ENCODE measurements at places on chromosomes 16 and 17.

DNA sequence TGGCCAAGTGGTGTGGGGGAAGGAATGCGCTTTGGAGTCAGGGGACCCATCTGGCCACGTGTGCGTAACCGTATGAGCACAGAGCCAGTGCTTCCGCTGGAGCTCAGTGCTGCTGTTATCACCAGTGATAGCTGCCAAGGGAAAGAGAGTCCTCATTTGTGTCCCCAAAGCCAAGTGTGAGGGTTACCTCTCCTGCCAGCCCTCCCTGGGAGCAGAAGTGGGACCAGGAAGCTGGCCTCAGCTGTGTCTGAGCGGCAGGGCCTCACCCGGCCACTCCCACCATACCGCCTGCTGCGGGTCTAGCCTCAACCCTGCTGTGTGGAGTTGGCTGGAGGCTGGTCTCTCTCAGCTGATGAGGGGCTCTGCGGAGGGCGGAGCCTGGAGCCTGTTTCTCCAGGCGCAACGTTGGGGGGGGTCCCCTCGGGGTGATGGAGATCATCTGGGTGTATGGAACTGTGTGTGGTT is 44.5 kb downstream of the MEAK7 start:
- no peak for DNase-seq

DNA sequence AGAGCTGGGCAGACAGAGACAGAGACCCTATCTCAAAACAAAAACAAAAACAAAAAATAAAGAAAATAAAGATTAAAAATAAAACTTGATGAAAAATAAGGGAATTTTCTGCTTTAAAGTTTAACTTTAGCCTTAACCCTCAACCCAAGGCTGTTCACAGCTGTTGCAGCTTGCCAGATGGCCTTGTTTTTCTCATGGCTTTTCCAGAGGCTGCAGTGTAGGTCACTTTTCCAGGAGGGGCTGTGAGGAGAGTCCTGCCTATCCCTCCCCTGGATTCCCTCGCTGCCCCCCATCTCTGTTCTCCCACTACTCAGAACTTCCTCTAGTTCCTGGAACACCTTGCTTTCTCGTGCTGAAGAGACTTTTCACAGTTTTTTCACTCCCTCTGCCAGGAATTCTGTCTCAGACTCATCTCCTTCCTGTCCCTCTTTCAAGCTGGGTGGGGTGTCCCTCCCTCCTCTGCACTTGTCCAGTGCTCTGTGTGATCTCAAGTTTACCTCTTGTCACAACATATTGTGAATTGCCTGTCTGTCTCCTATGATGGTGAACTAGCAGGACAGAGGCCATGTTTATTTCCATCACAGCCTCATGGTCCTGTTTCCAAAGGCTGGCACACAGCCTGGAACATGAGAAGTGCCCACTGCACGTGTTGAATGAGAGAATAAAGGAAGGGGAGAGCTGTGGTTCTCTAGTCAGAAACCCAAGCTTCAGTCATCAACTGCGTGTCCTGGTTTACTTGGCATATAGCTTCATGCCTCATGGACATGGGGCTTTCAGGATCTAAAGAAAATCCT is 69.9 kb upstream of the MSI2 start:
- DNase-seq = no peak

GRCh38 chr16:79509211-79509631 is 91.3 kb downstream of the MAF start:
- no peak for DNase-seq

DNA sequence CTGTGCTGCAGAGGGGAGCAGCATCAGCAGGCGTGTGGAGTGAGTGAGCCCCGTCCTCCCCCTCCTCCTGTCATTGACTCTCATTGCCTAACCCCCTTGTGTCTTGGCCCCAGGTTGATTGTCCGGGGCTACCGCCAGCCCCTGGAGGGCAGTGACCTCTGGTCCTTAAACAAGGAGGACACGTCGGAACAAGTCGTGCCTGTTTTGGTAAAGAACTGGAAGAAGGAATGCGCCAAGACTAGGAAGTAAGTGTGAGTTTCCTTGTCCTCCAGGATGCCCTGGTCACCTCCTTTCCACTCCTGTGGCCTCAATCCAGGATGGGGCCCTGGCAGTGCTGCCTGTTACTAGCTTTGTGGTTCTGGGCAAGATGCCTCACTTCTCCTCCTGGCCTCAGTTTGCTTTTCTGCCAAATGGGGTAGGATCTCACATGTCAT is 87.0 kb downstream of the ABCC1 start:
- DNase-seq = no peak

DNA sequence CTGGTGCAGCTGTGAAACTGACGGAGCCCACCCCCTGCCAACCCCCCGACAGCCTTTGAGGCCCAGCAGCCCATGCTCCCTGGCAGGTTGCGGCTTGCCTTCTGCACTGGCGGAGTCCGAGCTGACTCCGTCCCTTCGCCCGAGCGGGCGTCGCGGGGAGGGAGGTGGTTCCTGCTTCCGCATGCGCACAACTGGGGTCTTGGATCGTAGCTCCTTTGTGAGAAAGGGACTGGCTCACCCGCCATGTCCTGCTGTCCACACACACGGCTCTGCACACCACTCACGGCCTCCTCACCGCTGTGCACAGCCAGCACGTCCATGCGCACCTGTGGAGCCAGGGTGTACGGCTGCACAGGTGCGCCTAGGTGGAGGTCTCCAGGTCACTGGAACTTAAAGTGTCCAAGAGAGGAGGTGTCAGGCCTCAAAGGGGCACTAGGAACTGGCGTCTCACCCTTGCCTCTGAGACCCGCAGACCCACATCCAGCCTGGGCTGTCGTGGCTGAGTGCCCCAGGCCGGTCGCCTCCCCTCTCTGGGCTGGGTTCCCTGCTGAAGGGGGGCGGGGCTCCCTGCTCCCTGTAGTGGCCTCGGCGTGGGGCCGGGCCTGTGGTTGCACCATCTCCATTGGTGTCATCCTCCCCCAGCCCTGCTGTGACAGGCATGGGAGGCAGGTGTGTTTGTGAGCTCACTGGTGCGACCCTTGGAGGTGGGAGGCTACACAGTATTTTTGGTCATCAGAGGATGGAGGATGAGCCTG is 45.3 kb downstream of the JPH3 start:
- DNase-seq = no peak

DNA sequence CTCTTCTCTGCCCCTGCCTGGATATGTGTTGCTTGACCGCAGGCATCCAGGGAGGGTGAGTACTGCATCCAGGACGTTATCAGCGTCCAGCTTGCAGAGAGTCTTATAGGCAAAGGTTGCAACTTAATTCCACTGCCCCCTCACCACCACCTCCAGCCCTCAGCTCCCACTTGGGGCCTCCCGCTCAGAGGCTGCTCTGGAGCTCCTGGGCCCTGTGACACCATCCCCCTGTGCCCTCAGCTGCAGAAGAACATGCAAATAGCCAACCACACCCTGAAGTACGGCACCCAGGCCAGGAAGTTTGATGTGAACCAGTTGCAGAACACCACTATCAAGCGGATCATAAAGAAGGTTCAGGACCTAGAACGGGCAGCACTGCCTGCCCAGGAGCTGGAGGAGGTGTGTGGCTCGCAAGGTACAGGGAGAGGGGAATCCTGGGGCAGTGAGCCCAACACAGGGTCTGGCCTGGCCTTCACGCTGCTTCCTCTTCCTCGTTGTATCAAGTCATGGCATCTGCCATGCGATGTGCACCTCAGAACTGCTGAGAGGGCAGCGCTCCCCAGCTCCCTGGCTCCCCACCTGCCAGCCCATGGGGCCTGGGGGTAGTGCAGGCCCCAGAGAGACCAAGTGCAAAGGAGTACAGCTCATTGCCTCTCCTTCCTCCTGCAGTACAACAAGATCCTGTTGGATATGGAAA is 9.6 kb downstream of the ACE start:
- no peak for DNase-seq

DNA sequence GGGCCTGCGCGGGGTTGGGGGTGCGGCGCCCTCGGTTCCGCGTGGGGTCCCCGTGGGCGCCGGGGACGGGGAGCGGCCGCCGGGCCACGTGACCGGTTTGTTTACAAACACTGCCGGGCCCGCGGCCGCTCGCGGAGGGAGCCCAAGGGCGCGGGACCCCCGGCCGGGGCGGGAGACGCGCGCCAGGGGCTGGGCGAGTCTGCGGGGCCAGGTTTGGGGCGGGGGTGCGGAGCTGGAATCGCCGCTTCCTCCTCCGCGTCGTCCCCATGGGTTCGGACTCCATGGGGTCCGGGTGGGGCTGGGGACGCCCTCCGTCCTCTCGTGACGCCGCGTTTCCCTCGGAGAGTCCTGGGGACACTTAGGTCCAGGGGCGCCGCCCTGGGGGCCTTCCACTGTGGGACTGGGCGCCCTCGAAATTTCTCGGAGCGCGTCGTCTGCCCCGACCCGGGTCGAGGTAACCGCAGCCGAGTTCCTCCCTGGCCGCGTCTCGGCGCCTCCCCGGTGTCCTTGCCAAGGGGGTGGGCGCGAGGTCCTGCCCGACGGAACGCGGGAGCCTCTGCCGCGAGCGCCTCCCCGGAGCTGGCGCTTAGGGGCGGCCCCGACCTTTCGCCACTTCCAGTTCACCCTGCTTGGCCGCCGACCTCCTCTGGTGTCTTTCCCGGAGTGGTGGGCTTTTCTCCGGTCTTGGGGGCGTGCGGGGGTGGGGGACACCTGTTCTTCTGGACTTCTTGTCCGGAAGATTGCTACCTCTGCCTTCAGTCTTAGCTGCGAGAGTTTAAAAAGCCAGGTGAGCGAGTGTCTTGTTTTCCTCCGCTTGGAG is 684 bp downstream of the YPEL2 start:
- DNase-seq = no peak

DNA sequence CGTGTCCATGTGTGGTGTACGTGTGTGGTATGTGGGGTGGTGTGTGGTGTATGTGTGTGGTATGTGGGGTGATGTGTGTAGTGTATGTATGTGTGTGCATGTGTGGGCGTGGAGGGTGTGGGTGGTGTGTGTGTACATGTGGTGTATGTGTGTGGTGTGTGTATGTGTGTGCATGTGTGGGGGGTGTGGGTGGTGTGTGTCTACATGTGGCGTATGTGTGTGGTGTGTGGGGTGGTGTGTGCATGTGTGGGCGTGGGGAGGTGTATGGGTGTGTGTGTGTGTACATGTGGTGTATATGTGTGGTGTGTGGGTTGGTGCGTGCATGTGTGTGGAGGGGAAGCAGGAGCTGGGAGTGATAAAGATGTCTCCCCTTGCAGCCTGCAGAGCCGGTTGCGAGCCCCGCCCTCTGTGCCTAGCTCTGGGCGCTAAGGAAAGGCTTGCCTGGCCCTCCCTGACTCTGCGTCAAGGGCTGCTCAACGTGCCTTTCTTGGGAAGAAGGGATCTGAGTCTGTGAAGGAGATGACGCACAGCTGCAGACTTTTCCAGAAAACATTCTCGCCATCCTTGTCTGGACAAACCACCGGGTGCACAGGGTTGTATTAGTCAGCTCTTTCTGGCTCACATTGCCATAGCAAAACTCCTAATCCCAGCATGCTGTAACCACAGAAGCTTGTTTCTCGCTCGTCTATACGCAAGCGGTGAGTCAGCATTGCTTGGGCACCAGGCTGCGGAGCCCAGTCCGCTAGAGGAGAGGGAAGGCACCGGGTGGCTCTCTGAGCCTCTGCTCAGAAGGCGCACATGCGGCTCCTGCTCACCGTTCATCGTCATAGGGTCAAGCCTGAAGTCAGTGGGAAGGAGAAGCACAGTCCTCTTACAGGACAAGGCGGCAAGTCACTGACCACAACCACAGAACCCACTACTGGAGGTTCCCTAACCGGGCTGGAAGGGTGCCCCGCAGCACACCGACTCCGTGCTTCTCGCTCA is 2.0 kb upstream of the CD300H start:
- DNase-seq = peak; percentile 98

DNA sequence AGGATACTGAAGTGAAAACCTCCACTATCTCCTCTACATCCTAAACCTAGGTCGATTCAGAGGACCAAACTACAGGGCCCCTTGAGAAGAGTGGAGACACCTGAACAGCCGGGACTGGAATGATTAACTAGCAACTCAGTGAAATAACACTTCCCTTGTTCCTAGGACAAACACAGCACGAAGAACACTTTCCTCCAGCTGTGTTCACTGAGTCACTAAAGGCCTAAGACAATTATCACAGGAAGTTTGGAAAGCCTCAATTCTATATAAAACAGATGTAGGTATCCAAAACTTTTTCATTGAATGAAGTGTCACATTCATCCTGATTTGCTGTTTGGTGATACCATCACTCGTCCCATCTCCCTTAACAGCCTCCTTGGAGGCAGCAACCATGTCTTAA is 15.5 kb upstream of the CUEDC1 start:
- no peak for DNase-seq

- no peak for DNase-seq
These were observed 24.8 kb upstream of the MRPS23 start for GRCh38 chr17:57874434-57875289.

All from SW 1271 (cell line).